Left renal cortex interstitium (tissue), 4 donors: ENCODE measurements at places on chromosomes 16 and 17. TPM values are rescaled to one million over a fixed set of nuclear protein-coding genes. Genes with fewer than 3 reads are reported as not detected.
A peak's percentile ranks its signal among the peaks of the same experiment; 100 is the strongest.

DNA sequence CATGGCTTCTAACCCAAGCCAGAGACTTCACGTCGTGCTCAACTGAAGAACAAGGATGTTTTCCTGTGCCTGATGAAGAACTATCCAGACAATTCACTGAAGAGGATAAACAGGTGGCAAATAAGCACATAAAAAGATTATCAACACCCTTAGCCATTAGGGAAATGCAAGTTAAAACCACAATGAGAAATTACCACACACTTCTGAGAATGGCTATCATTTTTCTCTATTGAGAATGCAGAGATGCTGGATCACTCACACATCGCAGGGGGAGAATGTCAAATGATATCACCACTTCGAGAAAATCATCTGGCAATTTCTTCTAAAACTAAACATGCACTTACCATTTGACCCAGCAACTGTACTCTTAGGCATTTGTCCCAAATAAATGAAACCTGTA, 162.8 kb downstream of the IRX3 start:
- DNase-seq = no peak

DNA sequence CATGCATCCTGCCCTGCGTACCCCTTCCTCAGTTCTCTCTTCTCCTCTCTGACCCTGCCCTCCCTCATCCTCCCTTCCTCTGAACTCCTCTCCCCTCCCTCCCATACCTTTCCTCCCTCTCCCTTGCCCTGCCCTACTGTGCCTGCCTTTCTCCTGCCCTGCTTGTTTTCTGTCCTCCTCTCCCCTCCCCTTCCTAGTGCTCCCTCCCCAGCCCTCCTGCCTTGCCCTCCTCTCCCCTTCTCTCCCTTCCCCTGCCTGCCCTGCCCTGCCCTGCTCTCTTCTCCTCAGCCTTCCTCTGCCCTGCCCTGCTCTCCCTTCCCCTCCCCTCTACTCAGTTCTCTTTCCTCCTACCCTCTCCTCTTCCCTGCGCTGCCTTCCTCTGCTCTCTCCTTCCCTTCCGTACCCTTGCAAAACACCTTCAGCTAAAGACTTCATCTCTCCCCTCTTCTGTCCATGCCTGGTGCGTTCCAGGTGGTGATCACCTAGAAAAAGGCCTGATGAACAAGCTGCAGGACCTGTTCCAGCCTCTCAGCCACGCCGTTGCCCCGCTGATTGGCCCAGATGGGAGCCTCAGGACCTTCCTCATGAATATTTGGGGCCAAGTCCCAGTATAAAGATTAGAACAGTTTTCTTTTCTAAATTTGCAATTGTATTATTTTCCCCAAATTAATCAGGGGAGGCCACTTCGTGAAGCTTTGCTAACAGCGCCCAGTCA, 290.5 kb downstream of the CPPED1 start:
- DNase-seq = no peak

Gene PIGQ
- polyA plus RNA-seq = 44.9 TPM

DNA sequence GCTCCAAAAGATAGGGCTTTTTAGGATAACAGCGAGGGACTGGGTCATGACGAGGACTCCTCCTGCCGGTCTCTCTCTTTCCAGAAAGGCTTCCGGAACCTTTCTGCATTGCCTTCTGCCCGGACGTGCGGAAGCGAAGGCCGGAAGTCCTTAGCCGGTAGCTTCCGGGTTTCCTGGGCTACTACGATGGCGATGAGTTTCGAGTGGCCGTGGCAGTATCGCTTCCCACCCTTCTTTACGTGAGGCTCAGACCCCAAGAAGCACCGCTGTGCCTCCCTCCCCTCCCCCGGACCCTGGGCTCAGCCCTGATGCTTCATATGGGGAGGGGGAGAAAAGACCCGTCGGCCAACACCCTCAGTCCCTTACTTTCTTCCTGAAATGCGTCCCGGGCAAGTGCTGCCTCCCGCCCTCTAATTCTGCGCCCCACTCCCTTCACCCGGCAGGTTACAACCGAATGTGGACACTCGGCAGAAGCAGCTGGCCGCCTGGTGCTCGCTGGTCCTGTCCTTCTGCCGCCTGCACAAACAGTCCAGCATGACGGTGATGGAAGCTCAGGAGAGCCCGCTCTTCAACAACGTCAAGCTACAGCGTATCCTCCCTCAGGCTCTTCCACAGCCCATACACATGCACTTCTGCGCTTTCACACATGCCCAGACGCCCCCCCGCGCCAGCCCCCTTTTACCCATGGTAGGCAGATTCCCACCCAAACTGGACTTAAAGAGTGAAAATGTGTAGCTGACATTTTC, at the start of gene VPS25:
Gene VPS25 (plus strand): TSS at position 160 of the 746 bp plus-strand sequence. CDS start 27 bp downstream, at position 187.
- DNase-seq = peak; percentile 68

GRCh38 chr16:5216441-5217080, 119.0 kb upstream of the EEF2KMT start:
- no peak for DNase-seq

Gene HEATR9
- 0.16 TPM for polyA plus RNA-seq

DNA sequence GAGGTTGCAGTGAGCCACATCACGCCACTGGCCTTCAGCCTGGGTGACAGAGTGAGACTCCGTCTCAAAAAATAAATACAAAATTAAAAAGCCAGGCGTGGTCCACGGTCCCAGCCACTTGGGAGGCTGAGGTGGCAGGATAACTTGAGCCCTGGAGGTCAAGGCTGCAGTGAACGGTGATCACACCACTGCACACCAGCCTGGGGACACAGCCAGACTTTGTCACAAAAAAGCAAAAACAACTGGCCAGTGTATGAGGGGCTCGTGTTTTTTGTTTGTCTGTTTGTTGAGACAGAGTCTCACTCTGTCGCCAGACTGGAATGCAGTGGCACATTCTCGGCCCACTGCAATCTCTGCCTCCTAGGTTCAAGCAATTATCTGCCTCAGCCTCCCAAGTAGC, 1.2 kb upstream of the UBB start:
- no peak for DNase-seq

DNA sequence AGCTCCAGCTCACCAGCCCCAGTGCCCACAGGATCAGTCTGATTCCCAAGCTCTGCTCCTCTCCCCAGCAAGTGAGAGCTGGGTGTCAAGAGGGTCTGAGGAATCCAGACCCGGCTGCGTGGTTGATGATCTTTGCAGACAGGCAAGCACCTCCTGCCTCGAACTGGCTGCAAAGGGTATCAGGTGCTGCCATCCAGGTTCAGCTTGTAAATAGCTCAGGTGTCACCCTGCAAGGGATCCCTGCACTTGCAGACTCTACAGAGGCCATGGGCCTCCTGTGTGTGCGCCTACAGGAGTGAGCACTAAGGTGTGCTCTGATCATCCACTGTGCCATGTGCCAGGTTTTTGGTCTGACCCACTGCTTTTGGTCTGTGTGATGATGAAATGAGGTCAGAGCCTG, 16.2 kb downstream of the DEXI start:
- no peak for DNase-seq

DNA sequence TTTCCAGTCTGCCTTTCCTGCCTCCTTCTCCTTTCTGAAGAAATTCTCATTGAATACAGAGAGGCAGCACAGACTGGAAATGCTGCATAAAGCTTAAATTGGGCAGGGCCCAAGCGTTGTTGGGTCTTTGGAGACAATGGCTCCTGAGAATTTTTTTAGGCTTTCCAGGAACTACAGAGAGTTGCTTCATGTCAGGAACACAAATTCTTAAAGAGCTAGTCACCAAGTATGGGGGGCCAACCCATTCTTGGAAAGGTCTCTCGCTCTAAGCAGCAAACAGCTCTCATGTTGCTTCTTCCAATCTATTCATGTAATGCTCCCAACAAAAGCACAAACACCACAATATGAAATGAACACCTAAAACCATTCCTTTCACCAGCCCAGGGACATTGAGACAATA, 6.9 kb downstream of the HNF1B start:
- DNase-seq = no peak

DNA sequence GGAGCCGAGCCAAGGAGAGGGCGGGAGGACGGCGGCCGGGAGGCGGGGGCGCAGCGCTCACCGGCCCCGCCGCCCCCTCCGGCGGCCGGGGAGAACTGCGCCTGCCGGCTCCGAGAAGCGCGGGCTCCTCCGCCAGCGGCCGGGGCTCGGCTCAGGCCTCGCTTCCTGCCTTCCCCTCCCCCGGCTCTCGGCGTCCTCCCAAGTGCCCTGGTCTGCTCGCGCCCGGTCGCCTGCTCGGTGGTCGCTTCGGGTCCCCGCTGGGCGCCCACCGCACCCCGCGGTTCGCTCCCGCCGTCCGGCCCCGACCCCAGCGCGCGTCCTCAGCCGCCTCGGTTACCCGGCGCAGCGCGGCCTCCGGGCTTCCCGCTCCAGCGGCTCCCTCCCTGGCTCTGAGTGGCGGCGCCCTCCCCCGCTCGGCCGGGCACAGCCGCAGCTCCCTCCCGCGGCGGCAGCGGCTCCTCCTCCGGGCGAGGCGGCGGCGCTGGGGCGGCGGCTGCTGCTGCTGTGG, 313 bp downstream of the UBTF start:
- no peak for DNase-seq

Gene GAS2L2
- polyA plus RNA-seq = not detected

DNA sequence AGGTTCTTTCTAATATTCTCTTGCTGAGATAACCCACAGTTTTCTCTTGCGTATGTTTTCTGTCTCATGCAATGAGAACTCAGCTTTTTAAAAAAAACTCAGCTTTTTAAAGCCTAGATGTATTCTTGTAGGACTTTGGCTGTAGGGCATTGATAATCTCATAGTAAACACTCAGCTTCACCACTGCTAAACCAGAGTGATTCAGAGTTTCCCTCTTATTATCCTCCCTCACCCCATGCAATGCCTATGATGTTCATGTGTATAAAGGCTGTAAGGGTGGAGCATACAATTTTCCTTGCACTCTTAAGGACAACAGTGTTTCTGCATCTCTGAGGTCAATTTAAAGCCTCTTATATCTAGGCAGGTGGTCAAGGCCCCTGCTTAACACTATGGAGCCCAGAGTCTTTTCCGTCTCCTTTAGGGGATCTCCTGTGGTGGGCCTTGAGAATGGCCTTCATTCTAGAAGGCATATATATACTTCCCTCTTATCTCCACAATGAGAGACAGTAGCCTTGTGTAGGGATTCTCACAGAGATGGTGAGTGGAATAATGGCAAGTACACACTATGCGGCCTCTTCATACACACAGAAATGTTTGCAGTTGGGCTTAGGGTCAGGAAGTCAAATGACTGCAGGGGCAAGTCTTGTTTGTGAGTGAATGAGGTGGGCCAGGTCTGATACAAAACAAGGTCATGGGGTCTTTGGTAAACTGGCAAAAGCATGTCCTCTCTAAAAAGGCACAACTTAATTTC, 279.6 kb downstream of the HS3ST3A1 start:
- no peak for DNase-seq

- no peak for DNase-seq
Measured at GRCh38 chr17:40069751-40070708, 7.3 kb downstream of the THRA start.

Gene PKMYT1
- polyA plus RNA-seq = 19.7 TPM

Gene CA10
- 17.2 TPM for polyA plus RNA-seq
